ENCODE measurements at places on chromosomes 5 and 9.

DNA sequence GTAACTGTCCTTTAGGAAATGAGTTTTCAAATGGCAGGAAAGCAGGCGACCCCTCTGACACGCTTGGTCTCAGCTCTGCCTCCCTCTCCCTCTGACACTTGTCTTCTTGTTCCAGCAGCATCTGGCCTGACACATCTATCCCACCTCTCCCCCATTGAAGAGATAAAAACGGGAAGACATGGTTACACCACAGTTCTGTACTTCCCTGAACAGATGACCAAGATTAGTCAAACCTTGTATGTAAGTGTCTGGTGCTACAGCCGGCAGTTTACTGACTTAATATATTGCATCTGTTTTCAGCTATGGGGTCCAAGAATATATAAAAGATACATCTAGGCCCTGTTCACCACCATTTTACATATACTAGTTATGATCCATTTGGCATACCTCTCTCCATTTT lies 29.6 kb upstream of the MLLT3 start:
- DNase-seq: no peak

- no peak for DNase-seq
Measured at GRCh38 chr9:84140535-84141101, 160.0 kb downstream of the RMI1 start.

GRCh38 chr5:157772127-157772526 lies 28.6 kb downstream of the LSM11 start:
- DNase-seq: no peak

GRCh38 chr5:66012271-66012670 lies 85.9 kb downstream of the ERBIN start:
- DNase-seq: no peak

- DNase-seq: no peak
Measured at GRCh38 chr5:31385774-31386537, 145.9 kb downstream of the DROSHA start.

DNA sequence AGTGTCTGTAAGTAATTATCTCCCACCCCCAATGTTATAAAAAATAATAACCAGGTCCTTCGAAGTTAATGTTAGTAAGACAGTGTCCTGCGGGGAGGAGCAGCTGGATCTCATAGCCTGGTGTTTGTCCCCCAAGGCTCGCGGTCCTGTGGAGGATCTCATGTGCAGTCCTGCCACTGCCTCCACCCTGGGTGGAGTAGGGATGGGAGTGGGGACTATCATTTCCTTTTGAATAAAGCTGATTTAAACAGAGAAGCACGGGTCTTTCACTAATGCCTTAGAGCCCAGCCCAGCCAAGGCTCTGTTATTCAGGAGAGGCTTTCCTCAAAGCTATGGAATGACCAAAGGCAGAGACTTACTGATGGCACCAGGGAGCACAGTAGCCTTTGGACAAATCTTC lies 40.2 kb downstream of the SUB1 start:
- DNase-seq: no peak

DNA sequence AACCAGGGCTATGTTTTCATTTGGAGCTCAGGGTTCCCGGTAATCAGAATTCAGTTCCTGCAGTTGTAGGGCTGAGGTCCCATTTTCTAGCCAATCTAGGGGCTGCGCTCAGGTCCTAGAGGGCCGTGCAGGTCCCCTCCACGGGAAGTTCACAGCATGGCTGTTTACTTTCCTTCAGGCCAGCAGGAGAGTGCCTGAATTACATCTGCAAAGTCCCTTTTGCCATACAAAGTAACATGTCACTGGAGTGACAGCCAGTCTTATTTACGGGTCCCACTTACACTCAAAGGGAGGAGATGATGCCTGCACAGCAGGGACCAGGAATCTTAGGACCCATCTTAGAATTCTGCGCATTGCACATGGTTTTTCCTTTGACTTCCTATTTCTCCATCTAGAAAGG lies 29.9 kb upstream of the TGFBI start:
- no peak for DNase-seq

All from stimulated activated CD4-positive, alpha-beta T cell treated with anti-CD3 and anti-CD28 coated beads, Interleukin-15, amount 100 ng/mL, for 1 hour (primary cell).